ENCODE measurements at places on chromosomes 13 and 19. TPM values are rescaled to one million over a fixed set of nuclear protein-coding genes. Genes with fewer than 3 reads are reported as not detected.
A peak's percentile ranks its signal among the peaks of the same experiment; 100 is the strongest.

GRCh38 chr13:23506807-23507291 is 63.4 kb upstream of the TNFRSF19 start:
- H3K27me3 ChIP-seq = no peaks in the 10 kb centered on the region
- H3K4me3 ChIP-seq = no peak overlapping the region
- H3K36me3 ChIP-seq = no peaks in the 10 kb centered on the region
- no peak for DNase-seq
- no peak overlapping the region for H3K27ac ChIP-seq
- no peaks in the 10 kb centered on the region for H3K4me1 ChIP-seq

DNA sequence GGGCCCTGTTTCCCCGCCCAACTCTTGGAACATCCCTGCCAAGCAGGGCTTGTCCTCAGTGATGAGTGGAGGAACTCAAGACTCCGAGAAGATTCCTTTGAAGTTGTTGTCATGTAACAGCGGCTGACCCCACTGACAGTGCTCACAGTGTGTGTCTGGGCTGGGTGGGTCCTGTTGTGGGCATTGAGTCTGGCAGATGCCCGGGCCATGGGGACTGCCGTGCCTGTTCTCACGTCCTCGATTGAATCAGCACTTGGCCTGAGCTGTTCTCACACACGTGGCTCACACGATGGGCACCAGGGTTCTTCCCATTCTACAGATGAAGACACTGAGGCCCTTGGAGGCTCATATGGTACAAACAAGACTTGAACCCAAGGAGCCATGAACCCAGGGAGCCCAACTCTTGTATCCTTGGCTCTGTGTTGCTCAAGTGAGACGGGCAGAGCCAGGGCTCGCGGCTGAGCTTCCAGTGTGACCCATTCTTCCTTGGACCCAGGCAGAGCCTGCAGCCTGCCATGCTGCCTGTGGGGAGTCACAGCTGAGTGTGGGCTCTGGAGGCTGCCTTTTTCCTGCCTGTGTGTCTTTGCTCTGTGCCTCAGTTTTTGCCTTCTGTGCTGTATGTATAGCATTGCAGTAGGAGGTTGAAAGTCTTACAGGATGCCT is 8.6 kb upstream of the EPN1 start:
- H3K4me1 ChIP-seq = peaks cover 21% of the 10 kb centered on the region
- no peak for DNase-seq
- no peak overlapping the region for H3K4me3 ChIP-seq
- no peak overlapping the region for H3K27ac ChIP-seq

GRCh38 chr13:112815871-112816270 is 126.0 kb downstream of the ATP11A start:
- no peak overlapping the region for H3K4me3 ChIP-seq
- no peak for DNase-seq
- H3K27ac ChIP-seq = no peak overlapping the region
- H3K4me1 ChIP-seq = peaks cover 5% of the 10 kb centered on the region
- no peaks in the 10 kb centered on the region for H3K27me3 ChIP-seq

DHDH gene
- 2.4 TPM for total RNA-seq

DNA sequence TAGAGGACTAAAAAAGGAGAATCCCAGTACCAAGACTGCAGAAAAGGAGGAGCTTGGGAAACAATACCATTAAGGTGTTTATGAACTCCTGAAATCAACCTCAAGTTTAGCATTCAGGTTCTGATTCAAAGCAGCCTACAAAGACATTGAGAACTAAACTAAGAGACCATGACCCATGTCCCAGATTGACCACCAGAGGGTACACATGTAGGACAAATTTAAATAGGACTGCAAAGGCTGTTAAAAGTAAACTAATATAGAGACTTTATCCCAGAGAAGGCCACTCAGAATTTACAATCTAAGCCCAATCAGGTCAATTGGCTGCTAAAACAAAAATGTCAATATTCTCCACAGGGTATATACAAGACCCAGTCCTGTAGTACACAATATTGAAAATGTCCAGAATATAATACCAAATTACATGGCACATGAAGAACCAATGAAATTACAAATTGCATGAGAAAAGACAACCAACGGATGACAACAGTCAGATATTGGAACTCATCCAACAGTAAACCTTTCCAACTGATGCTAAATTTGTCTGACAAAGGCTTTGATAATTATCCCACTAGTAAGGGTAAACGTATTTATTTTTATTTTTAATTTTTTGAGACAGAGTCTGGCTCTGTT is 682.4 kb downstream of the UQCRFS1 start:
- no peaks in the 10 kb centered on the region for H3K27me3 ChIP-seq
- H3K27ac ChIP-seq = no peak overlapping the region
- H3K4me1 ChIP-seq = no peaks in the 10 kb centered on the region
- no peaks in the 10 kb centered on the region for H3K36me3 ChIP-seq
- DNase-seq = no peak

DNA sequence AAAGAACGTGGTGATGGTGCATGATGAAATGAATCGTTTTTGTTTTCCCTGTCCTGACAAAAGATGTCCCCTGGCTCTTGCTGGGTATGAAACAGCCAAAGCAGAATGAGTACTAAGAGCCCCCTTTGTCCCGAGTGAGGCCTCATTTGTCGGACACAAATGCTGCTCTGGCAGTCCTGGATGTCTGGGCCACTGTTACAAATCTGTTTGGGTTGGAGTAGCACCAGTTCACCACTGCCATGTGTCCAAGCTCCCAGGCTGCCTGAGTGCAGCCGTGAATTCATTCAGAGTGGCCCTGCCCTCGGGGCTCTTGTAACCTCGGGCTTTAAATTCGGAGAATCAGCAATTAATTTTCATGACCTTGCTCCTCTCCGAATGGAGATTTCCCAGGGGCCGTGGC is 182.4 kb downstream of the NUFIP1 start:
- no peak overlapping the region for H3K27ac ChIP-seq
- no peak overlapping the region for H3K4me3 ChIP-seq
- DNase-seq = no peak
- no peaks in the 10 kb centered on the region for H3K36me3 ChIP-seq
- no peaks in the 10 kb centered on the region for H3K27me3 ChIP-seq

OR7A5 gene
- total RNA-seq = 4.3 TPM

STK24 gene
- 172 TPM for total RNA-seq

- no peaks in the 10 kb centered on the region for H3K36me3 ChIP-seq
- no peak overlapping the region for H3K4me3 ChIP-seq
- DNase-seq = no peak
These were observed 8.1 kb upstream of the IGFL3 start for GRCh38 chr19:46132508-46133100.

- H3K27me3 ChIP-seq = no peaks in the 10 kb centered on the region
- H3K36me3 ChIP-seq = no peaks in the 10 kb centered on the region
- no peak overlapping the region for H3K4me3 ChIP-seq
- no peak overlapping the region for H3K27ac ChIP-seq
- DNase-seq = no peak
These were observed 462.2 kb downstream of the FOXO1 start for GRCh38 chr13:40204246-40204645.

LILRB2 gene
- total RNA-seq = 0.99 TPM

ANKLE1 gene
- 3.1 TPM for total RNA-seq

DNA sequence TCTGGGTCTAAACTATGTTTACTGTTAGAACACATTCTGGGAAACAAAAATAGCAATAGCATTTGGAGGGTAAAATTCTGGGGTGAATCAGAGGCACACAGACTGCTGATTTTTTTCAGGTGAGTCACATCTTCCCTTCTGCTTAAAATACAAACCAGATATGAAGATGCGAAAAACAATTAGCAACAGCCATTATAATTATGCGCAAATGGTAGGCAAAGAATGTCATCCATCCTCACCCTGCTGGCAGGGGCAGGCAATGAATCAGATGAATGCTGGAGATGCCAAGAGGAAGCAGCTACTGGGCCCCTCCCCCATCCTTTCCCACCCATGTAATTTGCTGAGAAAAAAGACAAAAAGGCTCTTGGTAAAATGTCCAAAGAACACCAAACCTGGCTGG is 282.9 kb downstream of the KLF5 start:
- no peaks in the 10 kb centered on the region for H3K27me3 ChIP-seq
- no peaks in the 10 kb centered on the region for H3K36me3 ChIP-seq
- no peak for DNase-seq
- no peak overlapping the region for H3K27ac ChIP-seq
- H3K4me1 ChIP-seq = no peaks in the 10 kb centered on the region
- no peak overlapping the region for H3K4me3 ChIP-seq

NCAN gene
- total RNA-seq = 3.3 TPM

ASF1B gene
- total RNA-seq = 52.7 TPM

GRCh38 chr13:73657821-73658540 is 476.2 kb downstream of the KLF12 start:
- peak; percentile 22 for DNase-seq
- peaks cover 3% of the 10 kb centered on the region for H3K4me1 ChIP-seq
- no peaks in the 10 kb centered on the region for H3K27me3 ChIP-seq
- no peaks in the 10 kb centered on the region for H3K36me3 ChIP-seq
- no peak overlapping the region for H3K4me3 ChIP-seq
- H3K27ac ChIP-seq = no peak overlapping the region

- H3K27ac ChIP-seq = no peak overlapping the region
- no peak overlapping the region for H3K4me3 ChIP-seq
- no peaks in the 10 kb centered on the region for H3K27me3 ChIP-seq
- H3K36me3 ChIP-seq = no peaks in the 10 kb centered on the region
- H3K4me1 ChIP-seq = no peaks in the 10 kb centered on the region
These were observed 1361.3 kb downstream of the PCDH9 start for GRCh38 chr13:65868884-65869283.
